ENCODE measurements at places on chromosomes 1 and 21.

- DNase-seq = no peak
These were observed 447 bp downstream of the RUNX3 start for GRCh38 chr1:24929398-24930259.

GRCh38 chr1:39413902-39414528 is 77.4 kb upstream of the BMP8A start:
- no peak for DNase-seq

GRCh38 chr1:145878724-145879123 is 6.9 kb downstream of the ANKRD35 start:
- DNase-seq = no peak

- no peak for DNase-seq
These were observed 198.8 kb downstream of the AMY1C start for GRCh38 chr1:103948526-103948925.

DNA sequence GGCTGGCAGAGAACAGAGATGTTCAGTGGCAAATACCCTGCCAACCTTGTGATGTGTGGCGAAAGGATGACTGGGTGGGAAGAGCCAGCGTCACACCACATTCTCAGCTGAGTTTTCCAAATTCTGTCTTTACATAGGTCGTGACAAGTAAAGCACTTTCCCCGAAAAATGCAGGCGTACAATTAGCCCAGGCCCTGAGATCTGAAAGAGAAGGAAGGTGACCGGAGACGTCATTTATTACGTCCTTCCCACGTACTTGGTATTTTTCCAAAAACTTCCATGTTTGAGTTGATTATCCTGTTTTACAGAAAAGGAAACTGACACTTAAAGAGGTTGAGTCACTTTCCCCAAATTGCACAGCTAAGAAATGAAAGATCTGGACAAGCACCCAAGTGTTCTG is 413.3 kb downstream of the PRDM2 start:
- DNase-seq = no peak

- DNase-seq = no peak
These were observed 2.6 kb downstream of the PRELP start for GRCh38 chr1:203478231-203478630.

DNA sequence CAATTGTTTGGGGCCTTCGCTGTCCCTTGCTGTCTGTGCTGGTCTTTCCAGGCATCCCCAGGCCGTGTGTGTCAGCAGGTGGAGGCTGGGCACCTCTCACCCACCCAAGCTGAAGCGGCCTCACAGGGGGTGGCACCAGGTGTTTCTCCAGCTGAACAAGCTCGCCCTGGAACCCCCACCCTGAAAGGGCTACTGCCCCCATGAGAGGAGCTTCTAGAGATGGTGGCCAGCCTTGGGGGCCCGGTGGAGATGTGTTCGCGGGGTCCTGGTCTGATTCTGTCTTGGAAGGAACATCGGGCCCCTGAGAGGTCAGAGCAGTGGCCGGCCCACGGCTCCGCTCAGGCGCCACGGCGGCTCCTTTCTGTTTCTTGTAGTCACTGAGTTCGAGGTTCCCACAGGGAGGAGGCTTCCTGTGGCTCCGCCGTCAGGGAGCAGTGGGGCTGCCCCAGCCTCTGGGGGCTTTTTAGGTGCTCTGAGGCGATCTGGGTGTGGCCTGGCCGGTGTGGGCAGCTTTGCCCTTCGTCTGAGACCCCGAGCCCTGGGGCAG is 46.9 kb downstream of the SKI start:
- DNase-seq = no peak

GRCh38 chr1:198519639-198520501 is 20.6 kb downstream of the ATP6V1G3 start:
- DNase-seq = no peak

DNA sequence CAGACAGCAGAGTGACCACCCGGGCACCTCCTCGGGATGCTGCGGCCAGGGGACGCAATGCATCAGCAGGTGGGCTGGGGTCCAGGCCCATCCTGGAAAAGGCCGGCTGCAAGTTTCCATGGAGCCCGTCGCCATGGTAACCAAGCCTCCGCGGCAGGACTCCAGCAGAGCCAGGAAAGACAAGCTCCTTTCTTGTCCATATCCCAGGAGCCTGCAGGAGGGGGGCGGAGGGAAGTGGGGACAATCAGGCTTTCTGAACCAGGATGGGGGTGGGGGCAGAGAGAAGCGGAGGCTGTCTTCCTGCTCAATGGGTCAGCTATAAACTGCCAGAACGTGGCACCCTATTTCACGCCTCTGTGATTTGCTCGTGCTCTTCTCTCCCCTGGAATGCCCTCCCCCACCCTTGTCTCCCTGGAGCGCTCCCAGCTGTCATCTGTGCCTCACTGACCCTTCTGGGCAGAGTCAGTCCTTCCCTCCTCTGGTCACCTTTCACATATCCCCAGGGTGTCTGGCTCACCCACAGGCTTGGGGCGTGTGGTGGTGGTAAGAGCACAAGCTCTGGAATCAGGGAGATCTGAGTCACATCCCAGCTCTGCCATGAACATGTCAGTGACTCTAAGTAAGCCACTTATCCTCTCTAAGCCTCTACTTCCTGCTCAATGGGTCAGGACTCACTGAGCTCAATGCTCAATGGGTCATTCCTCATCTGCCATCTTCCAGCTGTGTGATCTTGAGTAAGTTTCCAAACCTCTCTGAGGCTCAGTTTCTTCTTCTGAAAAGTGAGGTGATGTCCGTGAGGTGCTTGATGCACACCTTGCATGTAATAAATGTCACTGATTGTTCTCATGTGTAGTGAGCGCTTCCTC is 58.9 kb upstream of the LAPTM5 start:
- DNase-seq = no peak

GRCh38 chr21:14116080-14116481 is 94.7 kb downstream of the LIPI start:
- DNase-seq = no peak

DNA sequence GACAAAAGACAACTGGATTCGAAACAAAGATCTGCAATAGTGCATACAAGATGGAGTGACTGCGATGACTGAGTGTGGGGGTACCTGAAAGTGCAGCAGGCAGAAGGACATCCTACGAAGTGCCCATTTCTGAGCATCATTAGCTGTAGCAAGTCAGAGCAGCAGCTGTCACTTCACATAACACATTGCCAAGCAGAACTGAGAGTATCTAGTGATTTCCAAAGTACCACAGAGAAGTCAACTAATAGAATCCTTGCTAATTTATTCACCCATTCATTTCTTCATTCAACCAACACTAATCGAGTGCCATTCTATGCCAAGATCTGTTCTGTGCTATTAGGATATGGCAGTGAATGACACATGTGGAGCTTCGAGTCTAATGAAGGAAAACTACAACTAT is 31.6 kb upstream of the CAMSAP2 start:
- DNase-seq = no peak

GRCh38 chr1:116764906-116765862 is 11.0 kb downstream of the CD2 start:
- no peak for DNase-seq

- no peak for DNase-seq
These were observed 55.3 kb upstream of the NBPF3 start for GRCh38 chr1:21384620-21385019.

GRCh38 chr1:224133741-224134299 is 19.9 kb downstream of the FBXO28 start:
- DNase-seq = no peak

DNA sequence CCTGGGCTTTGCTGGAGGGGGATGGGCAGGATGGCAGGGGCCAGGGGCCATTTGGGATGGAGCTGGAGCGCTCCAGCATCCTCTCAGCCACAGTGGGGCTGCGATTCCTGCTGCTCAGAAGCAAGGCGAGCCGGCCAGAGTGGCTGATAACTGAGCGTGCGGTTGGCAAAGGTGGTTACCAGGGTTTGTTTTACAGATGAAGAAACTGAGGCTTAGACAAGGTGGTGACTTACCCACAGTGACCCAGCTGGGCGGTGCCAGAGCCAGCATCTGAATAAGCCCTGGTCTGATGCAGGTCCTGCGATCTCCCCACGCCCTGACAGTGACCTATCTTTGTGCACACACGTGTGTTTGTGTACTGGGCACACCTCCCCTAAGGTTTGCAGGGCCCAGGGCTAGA is 5.9 kb upstream of the PRXL2B start:
- DNase-seq = no peak

GRCh38 chr1:223788746-223789415 is 56.9 kb downstream of the TP53BP2 start:
- no peak for DNase-seq

DNA sequence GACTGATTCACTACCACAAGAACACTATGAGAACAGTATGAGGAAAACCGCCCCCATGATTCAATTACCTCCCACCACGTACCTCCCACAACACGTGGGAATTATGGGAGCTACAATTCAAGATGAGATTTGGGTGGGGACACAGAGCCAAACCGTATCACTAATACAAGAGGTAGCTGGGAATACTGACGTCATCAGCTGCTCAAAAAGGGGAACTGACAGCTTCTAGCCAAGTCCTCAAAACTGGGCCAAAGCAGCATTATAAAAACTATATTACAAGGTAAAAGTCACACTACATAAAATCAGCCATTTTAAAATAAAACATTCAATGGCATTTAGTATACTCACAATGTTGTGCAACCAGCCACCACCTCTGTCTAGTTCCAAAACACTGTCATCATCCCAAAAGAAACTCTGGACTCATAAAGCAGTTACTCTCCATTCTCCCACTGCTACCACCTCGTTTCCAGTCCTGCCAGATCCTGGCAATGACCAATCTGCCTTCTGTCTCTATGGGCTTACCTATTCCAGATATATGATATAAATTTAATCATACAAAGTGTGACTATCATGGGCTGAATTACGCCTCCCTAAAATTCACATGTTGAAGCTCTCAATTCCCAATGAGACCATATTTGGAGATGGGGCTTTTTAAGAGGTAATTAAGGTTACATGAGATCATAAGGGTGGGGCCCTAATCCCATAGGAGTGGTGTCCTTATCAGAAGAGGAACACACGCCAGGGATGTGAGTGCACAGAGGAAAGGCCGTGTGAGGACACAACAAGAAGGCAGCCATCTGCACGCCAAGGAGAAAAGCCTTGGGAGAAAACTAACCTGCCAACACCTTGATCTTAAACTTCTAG is 192.1 kb downstream of the SETD4 start:
- DNase-seq = no peak

DNA sequence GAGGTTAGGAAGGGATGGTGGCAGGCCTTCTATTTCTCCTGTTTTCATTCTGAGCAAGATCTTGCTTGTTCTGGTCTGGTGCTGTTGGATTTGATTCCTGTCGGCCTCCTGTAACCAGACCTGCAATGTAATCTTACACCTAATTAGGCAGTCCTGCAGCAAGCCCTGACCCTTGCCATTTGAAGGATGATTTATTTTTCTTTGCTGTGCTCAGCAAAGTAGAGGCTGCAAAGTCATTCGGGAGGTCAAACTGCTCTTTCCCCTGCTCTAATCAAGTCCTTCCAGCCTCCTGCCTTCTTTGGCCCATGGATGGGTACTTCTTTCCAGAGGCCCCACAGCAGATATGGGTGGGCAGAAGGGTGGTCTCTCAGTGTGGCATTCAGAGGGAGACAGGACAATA is 417.7 kb upstream of the USP24 start:
- no peak for DNase-seq

DNA sequence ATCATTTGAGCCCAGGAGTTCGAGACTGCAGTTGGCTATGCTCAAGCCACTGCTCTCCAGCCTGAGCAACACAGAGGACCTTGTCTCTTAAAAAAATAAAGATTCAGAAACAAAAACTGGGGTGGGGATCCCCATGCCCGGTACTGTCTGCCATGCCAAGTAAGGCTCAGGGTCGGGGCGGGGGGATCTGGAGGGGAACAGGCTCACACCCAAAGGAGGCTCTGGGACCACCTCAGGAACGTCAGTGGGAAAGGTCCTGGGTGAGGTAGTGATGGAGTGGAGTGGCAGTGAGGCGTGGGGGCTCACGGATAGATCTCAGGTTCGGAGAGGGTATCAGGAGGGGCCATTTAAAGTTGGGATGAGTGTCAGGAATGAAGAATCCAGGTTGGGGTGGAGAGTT is 765 bp upstream of the S100A4 start:
- DNase-seq = no peak

DNA sequence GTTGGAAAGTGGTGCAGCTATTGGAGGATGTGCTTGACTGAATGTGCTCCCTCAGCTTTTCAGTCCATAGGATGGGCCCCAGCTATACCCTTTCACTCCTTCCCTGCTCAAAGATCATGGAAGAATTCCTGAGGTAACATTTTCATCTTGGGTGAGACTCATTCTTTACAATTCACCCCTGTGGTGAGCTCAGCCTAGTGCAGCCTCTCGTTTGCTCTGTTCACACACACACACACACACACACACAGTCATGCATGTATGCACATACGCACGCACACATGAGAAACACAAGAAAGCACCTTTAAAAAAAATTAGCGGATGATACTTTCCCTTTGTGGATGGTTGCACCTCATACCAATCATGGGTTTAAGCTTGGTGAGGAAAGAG is 25.8 kb downstream of the CCN1 start:
- DNase-seq = no peak

DNA sequence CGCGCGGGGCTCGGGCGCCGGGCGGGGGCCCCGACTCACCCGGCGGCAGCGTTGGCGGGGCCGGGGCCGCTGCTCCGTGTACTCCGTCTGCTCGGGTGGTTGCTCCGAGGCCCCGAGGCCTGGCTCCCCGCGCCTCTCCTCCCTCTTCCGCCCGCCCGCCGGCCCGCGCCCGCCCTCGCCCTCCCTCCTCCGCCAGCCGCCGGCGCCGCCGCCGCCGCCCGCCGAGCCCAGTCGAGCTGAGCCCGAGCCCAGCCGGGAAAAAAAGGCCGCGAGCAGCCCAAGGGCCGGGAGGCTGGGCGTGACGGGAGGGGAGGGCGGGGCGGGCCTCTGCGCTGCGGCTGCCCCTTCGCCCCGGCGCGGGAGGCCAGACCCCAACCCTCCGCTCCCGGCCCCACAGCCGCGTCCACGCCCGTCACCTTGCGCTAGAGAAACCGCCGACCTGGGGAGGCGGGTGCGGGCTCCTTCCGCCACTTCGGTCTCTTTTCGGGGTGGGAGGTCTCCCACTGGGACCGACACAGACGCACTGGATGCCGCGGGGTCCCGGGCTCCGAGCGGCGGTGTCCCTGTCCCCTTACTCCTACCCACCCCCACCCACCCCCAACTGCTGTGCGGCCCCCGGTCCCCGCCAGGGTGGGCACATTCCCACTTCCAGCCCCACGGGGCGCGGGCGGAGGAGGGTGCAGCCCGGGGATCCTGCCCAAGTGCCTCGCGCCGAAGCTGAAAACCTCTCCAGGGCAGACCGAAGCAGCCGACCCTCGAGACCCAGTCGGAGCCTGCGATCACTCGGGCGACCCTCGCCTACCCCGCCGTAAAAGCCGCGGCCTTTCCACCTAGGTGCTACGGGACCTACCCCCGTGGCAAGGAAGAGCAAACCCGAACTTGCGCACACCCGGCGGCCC is at the start of gene CERS2:
Gene CERS2, minus strand, starts transcription at position 256 of the 899 bp plus-strand sequence. CDS start 5,745 bp downstream, outside the sequence.
- peak; percentile 69 for DNase-seq
